EH (cell line): ENCODE measurements at places on chromosomes 12 and 14.

DNA sequence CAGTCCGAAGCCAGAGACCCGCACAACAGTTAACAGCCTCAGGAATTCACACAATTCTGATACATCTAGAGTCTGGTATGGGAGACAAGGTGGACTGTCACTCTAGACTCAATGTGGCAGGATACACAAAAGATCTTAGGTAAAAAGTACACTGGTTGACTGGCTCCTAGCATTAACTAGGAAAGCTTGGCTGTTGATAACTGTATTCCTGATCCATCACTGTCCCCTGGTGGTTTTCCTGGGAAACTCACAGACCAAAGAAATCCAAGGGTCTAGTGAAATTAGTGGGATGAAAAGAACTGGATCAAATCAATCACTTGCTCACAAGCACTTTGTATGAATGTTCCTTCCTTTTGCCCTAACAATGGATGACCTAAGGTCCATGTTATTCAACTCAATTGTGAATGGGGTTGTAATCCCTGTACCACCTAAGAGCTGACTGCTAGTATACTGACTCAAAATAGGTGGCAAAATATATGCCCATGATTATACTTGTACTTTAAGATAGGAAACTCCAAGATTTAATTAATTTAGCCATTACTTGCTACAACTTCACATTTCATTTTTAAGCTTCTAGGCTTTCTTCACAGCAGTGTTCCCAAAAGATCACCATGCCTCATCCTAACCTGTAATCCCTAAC lies 14.0 kb downstream of the NPC2 start:
- DNase-seq = peak; percentile 55

DNA sequence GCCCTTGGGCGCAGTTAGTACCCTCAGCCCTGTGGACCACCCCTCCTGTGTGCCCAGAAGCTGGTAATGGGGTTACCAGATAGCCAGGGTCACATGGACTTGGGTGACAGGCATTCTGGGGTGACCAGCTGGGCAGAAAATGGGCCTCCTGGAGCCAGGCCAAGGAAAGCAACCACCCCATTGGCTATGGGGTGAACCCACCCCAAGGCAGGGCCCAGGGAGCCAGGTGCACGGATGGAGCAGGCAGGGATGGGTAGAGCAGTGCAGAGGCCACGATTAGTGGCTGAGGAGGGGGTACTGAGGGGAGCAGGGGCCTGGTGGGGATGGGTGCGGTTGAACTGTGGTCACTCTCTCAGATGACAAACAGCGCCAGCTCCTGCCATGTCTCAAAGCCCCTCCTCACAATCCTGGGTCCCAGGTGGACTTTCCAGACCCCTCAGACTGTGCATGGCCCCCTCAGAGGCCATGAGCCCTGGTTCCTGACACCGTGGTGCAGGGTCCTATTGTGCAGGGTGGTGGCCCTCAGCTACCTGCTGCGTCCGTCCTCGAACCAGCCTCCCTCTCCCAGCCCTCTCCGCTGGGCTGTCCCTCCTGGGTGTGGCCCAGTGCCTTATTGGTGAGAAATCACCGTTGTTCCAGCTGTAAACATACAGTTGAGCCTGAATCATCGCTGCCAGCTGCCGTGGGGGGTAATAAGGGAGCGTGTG lies 23.4 kb upstream of the BEGAIN start:
- no peak for DNase-seq

- peak; percentile 26 for DNase-seq
Observed at GRCh38 chr12:49296034-49296835, 1.3 kb downstream of the PRPH start.

- peak; percentile 78 for DNase-seq
Observed at GRCh38 chr14:68563251-68564131, 229.4 kb downstream of the ZFP36L1 start.

GRCh38 chr14:85528080-85528896 lies 1.7 kb upstream of the FLRT2 start:
- peak; percentile 86 for DNase-seq

DNA sequence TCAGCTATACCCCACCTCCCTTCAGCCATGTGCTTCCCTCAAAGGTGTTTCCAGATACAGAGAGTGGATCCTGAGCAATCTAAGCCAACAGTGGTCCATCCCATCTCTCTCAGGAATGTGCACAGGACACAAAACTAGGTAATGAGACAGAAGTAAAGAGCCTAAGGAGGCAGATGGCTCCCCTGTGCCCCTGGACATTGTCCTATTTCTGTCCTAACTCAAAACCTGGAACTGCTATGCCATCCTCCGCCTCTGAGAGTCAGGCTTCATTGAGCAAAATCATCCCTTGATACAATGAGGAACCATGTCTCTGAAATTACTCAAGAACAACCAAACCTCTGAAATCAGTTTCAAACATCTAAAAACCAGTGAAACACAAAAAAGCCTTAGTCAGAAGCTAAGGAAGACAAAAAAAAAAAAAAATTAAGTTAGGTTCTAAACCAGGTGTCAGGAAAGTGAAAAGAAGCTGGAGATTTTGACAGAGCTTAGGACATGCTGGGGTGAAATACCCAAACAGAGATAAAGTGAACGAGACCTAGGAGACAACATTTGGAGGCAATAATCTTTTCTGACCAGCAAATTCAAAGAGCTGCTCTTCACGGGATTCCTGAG lies 200.3 kb upstream of the PLEKHG7 start:
- DNase-seq = no peak

DNA sequence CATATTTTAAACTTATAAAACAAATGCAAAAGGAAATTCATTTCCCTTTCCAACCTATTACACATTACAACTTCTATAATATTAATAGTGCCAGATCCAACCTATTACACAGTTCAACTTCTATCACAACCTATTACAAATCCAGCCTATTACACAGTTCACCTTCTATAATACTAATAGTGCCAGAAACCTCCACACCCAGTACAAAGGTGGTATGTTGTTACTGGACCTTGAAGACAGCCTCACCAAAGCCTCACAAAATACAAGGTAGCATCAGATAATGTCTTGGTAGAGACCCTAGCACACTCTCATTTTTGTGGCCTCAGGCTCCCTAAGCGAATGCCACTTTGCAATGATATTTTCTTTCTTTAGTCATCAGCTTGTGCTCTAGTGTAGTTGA lies 68.7 kb upstream of the PELI2 start:
- DNase-seq = no peak

- DNase-seq = no peak
Observed at GRCh38 chr12:21521541-21521940, 4.6 kb upstream of the SPX start.

DNA sequence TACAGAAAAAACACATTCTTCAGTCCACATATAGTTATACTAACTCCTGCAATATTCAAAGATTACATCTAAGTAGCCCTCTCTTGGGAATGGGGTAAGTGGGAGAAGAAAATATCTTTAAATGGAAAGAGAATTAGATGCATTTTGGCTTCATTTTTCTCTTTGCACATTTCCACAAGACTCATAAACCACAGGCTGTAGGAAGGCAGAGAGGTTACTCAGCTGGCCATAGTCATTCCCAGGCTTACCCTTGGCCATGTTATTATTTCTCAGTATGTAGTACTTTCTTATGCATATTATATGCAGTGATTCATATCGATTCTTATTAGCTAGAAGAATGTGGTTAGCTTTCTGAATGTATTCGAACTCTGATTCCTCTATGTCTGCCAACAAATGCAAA lies 92.2 kb downstream of the PTPRR start:
- no peak for DNase-seq
